ENCODE measurements at places on chromosomes 3 and 15.

DNA sequence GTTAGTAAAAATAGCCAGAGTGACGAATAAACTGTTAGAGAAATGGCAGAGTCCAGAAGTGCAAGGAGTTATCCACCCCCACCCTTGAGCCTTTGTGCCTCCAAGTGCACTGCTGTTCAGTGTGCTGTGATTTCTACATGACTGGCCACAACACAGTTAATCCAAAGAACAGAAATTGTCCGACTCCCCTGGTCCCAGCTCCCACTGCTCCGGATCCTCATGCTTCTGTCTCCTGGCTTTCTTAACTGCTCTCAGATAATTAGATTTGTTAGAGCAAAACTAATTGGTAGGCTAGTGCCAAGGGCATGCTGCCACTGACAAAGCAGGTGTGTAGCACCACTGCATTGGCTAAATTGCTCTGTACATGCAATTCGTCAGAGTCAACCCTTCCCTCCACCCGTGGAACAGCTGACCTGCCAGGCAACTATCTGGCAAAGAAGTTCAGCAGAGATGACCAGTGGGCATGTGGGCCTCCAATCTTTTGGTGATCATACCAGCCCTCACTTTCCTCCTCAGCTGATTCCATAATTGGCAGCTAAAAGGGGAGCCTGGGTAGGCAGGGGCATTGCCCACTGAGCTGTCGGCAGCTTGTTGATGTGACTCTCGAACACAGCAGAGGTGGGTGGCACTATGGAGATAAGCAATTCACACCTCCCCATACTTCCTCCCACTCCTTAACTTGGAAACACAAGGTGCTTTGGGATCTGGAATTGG, 18.9 kb upstream of the ACAP2 start:
- no peak for DNase-seq

DNA sequence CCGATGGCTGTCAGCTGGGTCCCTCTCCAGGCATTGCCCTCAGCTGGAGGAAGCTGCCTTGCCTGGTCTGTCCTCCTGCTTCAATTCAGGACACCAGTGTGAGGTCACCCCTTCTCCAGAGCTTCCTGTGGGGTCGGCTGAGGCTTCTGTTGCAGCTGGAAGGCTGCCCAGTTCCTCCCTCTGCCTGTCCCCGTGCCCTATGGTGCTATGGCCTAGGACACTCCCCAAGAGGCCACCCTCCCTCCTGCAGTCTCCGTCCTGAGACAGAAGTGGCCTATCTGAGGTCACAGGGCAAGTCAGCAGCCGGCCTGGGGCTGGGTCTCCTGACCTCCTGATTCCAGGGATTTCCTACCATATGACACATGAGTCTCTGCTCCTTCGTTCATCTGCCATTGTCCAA, 57.9 kb downstream of the RASGRF1 start:
- DNase-seq = peak; percentile 33

DNA sequence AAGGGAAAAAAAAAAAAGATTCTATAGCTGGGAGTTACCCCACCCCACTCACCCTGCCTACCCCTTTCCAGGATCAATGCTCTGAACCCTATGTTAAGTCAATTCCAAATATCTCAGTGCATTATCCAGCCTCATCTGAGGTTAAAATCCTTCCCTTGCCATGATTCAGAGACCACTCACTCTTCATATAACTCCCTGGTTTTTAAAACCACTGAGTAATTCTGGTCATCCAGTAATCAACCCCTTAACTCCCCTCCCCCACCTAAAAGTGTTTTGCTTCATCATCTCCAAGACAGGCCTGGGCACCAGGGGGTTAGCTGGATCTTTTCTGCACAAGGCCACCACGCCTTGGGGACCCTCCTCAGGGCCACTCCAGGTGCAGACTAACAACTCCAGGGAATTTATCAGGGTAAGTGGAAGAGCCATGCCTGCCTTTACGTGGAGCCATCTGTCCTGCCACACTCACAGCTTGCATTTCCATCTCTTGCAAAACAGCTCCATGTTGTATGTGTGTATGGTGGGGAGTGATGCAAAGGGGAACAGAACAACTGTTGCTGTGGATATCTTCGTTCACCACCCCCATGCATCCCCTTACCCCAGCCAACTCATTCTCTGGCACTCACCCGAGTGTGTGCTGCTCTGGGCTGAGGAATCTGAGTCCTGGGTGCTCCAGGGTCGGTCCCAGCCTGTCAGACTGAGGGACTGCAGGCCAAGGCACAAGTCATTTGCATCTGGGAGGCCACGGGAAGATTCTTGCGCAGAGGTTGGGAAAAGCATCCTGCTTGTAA, 30.7 kb upstream of the RPS17 start:
- DNase-seq = no peak

- DNase-seq = no peak
Measured at GRCh38 chr3:61928039-61928438, 366.7 kb downstream of the PTPRG start.

All from left ventricle myocardium superior (tissue), 1 donor.